ENCODE measurements at places on chromosomes 1 and 21. TPM values are rescaled to one million over a fixed set of nuclear protein-coding genes. Genes with fewer than 3 reads are reported as not detected.

Gene SYT14
- 0.10 TPM for total RNA-seq

Gene SELE
- total RNA-seq, result not detected

Gene LIN28A
- 0.03 TPM for total RNA-seq

Gene CDK18
- 1.3 TPM for total RNA-seq

Gene SASS6
- total RNA-seq, result 4.6 TPM

Gene PTPRF
- 92.7 TPM for total RNA-seq

Gene PITHD1
- total RNA-seq, result 31.0 TPM

Gene CLDN19
- not detected for total RNA-seq

Gene LPAR3
- total RNA-seq, result 0.35 TPM

Gene GABRD
- total RNA-seq, result 0.74 TPM

Gene NAV1
- 6.3 TPM for total RNA-seq

Gene NCF2
- 2.9 TPM for total RNA-seq

Gene UBL4B
- total RNA-seq, result not detected

All from A549 treated with RU486 at 1 μM for 4 hours (cell line).